ENCODE measurements at places on chromosomes 3 and 15. TPM values are rescaled to one million over a fixed set of nuclear protein-coding genes. Genes with fewer than 3 reads are reported as not detected.

CFAP20DC gene
- 4.5 TPM for total RNA-seq

TYRO3 gene
- 10.8 TPM for total RNA-seq

CLDN18 gene
- total RNA-seq: not detected

ALDH1L1 gene
- total RNA-seq: 0.11 TPM

RPP25 gene
- total RNA-seq: 33.1 TPM

IGSF11 gene
- 0.11 TPM for total RNA-seq

MUSTN1 gene
- not detected for total RNA-seq

SCAMP5 gene
- 8.6 TPM for total RNA-seq

DAZL gene
- not detected for total RNA-seq

CIAO2A gene
- total RNA-seq: 143 TPM
